ENCODE measurements at places on chromosomes 11 and 22. TPM values are rescaled to one million over a fixed set of nuclear protein-coding genes. Genes with fewer than 3 reads are reported as not detected.

GRCh38 chr11:79830446-79830845 is 389.6 kb upstream of the TENM4 start:
- no peaks in the 10 kb centered on the region for H3K27me3 ChIP-seq
- H3K36me3 ChIP-seq, result no peaks in the 10 kb centered on the region
- H3K4me3 ChIP-seq, result no peak overlapping the region
- DNase-seq, result no peak
- H3K27ac ChIP-seq, result no peak overlapping the region

The ARHGAP42 gene
- not detected for total RNA-seq

GRCh38 chr22:31241936-31242335 is 29.8 kb downstream of the LIMK2 start:
- peaks cover 4% of the 10 kb centered on the region for H3K36me3 ChIP-seq
- H3K4me3 ChIP-seq, result no peak overlapping the region
- no peaks in the 10 kb centered on the region for H3K27me3 ChIP-seq
- H3K4me1 ChIP-seq, result peaks cover 20% of the 10 kb centered on the region

The LINC01488 gene
- not detected for total RNA-seq

The SLC22A6 gene
- total RNA-seq, result not detected

DNA sequence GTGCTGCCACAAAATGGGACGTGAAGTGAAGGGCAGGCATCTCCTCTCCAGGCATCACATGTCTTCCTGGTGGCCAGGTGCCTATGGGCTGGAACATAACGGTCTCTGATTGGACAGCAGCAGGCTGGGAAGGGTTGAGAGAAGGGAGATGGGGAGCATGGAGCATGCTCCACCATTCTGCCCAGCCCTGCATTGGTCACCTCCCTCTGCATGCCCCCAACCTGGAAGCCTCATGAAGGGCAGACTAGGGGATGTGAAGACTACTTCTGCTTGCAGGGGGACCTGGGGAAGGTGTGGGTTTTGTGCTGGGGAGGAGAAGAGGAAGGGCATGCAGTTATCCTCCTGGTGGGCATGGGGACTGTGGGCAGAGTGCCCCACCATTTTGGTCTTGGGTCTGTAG is 782.2 kb downstream of the TBC1D22A start:
- no peak overlapping the region for H3K27ac ChIP-seq
- no peak overlapping the region for H3K4me3 ChIP-seq
- H3K4me1 ChIP-seq, result no peaks in the 10 kb centered on the region
- no peaks in the 10 kb centered on the region for H3K27me3 ChIP-seq

DNA sequence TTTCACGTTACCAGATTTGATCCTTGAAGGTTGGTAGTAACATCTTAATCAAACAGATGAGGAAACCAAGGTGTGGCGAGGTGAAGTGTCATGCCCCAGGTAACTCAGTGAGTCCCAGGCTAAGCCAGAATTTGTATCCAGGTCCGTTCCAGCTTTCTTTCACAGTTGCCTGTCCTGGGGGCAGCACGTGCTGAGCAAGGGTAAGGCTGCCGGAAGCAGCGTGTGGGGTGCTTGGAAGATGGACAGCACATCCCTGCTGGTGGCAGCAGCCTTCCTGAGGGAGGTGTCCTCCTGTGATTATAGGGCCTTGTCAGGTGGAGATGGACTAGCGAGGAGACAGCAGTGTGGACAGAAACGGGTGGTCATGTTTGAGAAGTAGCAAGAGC is 50.9 kb downstream of the TRIOBP start:
- H3K27ac ChIP-seq, result no peak overlapping the region
- no peaks in the 10 kb centered on the region for H3K27me3 ChIP-seq

The CHEK1 gene
- 160 TPM for total RNA-seq

The RNASEH2C gene
- total RNA-seq, result 72.5 TPM

DNA sequence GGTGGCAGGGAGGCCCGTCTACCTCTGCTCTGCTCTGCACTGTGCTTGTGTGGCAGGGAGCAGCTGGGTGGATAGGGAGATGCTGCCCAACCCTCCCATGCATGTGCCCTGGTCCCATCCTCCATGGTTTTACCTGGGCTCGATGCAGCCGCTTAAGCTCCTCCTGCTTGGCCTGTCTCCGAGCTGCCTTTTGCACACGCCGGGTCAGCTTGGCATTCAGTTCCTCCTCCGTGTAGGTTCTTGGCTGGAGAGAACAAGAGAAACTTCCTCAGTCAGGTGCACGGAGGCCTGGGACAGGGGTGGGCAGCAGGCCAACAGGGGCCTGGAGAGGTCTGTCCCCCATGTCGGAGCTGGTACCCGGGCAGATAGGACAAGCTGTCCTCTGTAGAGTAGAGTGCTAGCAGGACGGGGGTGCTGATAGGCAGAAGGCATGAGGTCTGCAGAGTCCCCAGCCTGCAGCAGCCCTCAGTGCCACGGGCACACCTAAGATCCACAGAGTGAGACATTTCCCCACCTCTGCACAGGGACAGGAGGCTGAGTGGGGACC is 36.4 kb upstream of the BID start:
- no peak overlapping the region for H3K4me3 ChIP-seq
- H3K27me3 ChIP-seq, result no peaks in the 10 kb centered on the region
- H3K36me3 ChIP-seq, result no peaks in the 10 kb centered on the region
- DNase-seq, result no peak
- no peaks in the 10 kb centered on the region for H3K4me1 ChIP-seq

- no peaks in the 10 kb centered on the region for H3K27me3 ChIP-seq
- peaks cover 32% of the 10 kb centered on the region for H3K36me3 ChIP-seq
- peaks cover 38% of the 10 kb centered on the region for H3K4me1 ChIP-seq
- H3K4me3 ChIP-seq, result no peak overlapping the region
- DNase-seq, result no peak
These were observed 31.8 kb downstream of the ARHGAP1 start for GRCh38 chr11:46668480-46669085.

GRCh38 chr11:60942219-60942618 is 9.8 kb downstream of the SLC15A3 start:
- H3K4me3 ChIP-seq, result no peak overlapping the region
- H3K36me3 ChIP-seq, result peaks cover 2% of the 10 kb centered on the region
- no peaks in the 10 kb centered on the region for H3K27me3 ChIP-seq

DNA sequence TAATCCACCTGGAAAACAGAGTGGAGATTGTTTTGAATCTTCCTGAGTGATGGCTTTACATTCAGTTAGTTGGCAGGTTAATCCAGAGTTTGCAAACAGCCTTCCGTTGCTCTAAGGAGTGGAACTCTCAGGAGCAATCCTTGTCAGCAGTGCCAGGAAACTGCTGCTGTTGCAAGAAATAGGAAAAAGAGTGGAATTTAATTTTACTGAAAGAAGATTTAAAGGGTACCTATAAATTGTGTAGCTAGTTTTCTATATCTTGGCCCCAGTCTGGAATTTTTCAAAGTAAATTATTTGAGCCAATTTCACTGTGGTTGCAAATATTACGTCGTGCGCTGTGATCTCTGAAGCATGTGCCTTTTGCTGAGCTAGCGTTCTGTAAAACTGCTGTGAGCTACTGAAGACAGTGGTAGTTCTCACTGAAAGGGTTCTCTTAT is 55.5 kb upstream of the SLC5A12 start:
- no peak overlapping the region for H3K27ac ChIP-seq
- no peaks in the 10 kb centered on the region for H3K4me1 ChIP-seq
- no peaks in the 10 kb centered on the region for H3K27me3 ChIP-seq
- no peak for DNase-seq

GRCh38 chr11:40223596-40224330 is 1235.7 kb downstream of the LRRC4C start:
- H3K36me3 ChIP-seq, result no peaks in the 10 kb centered on the region
- no peaks in the 10 kb centered on the region for H3K4me1 ChIP-seq
- no peaks in the 10 kb centered on the region for H3K27me3 ChIP-seq
- no peak overlapping the region for H3K27ac ChIP-seq

- DNase-seq, result no peak
- peak overlapping the region; percentile 76 for H3K4me3 ChIP-seq
- no peaks in the 10 kb centered on the region for H3K27me3 ChIP-seq
- H3K4me1 ChIP-seq, result peaks cover 18% of the 10 kb centered on the region
- H3K36me3 ChIP-seq, result no peaks in the 10 kb centered on the region
- H3K27ac ChIP-seq, result no peak overlapping the region
These were observed 1.7 kb downstream of the GDPD5 start for GRCh38 chr11:75523811-75524664.

DNA sequence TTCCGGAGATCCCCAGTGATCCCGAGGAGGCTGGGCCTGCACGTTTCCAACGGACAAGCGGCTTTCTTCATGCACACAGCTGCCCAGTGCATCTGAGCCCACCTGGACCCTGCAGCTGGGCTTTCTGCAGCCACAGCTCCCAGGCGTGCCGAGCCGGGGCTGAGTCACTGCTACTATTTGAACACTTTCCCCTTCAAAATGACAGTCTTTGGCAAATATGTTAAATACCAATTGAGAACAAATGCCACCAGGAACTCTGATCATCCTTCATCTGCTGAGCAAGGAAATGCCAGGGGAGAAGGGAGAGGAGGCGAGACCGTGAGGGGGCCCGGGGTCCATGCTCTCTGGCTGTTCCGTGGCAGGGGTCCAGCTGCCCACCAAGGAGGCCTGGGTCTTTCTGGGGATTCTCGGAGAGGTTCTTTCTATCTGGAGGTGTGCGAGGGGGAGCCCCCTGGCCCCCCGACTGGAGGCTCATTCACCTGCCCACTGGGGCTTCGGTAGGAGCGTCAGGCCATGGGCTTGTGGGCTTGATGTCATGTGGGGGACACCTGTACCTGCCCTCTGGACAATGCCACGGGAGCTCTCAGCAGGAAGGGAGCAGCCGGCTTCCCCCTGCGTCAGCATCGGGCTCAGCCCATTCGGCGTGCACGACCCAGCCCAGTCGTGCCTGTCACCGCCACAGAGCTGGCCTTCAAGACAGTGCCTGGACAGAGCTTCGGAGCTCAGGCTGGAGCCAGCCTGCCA is 159.6 kb downstream of the CTTN start:
- no peak overlapping the region for H3K4me3 ChIP-seq
- H3K4me1 ChIP-seq, result no peaks in the 10 kb centered on the region
- H3K36me3 ChIP-seq, result no peaks in the 10 kb centered on the region
- H3K27me3 ChIP-seq, result no peaks in the 10 kb centered on the region
- no peak for DNase-seq

The NXPE1 gene
- total RNA-seq, result not detected

DNA sequence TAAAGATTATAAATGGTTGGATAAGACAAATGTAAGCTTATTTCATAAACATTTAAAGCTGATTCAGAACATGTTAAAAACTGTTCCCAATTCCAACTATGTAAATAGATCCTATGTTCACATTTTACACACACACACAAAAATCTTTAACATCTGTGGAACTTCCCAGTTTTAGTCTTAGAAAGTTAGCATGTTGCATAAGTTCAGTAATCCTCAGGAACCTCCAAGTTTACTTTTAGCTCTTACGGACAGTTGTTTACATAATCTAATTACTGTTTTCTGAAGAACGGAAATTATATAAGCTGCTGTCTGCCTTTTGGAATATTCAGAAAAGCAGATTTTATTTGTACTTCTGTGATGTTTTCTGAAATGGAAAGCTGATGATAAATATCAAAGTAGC is 53.3 kb downstream of the PANX1 start:
- no peak overlapping the region for H3K4me3 ChIP-seq
- H3K36me3 ChIP-seq, result peaks cover 37% of the 10 kb centered on the region
- no peak overlapping the region for H3K27ac ChIP-seq
- H3K27me3 ChIP-seq, result no peaks in the 10 kb centered on the region

GRCh38 chr11:10608584-10608983 is 40.1 kb upstream of the LYVE1 start:
- DNase-seq, result no peak
- no peaks in the 10 kb centered on the region for H3K36me3 ChIP-seq
- no peak overlapping the region for H3K27ac ChIP-seq
- H3K27me3 ChIP-seq, result peaks cover 17% of the 10 kb centered on the region
- no peak overlapping the region for H3K4me3 ChIP-seq
- peaks cover 12% of the 10 kb centered on the region for H3K4me1 ChIP-seq

The TMPRSS13 gene
- 1.7 TPM for total RNA-seq

The CARD16 gene
- 11.6 TPM for total RNA-seq

DNA sequence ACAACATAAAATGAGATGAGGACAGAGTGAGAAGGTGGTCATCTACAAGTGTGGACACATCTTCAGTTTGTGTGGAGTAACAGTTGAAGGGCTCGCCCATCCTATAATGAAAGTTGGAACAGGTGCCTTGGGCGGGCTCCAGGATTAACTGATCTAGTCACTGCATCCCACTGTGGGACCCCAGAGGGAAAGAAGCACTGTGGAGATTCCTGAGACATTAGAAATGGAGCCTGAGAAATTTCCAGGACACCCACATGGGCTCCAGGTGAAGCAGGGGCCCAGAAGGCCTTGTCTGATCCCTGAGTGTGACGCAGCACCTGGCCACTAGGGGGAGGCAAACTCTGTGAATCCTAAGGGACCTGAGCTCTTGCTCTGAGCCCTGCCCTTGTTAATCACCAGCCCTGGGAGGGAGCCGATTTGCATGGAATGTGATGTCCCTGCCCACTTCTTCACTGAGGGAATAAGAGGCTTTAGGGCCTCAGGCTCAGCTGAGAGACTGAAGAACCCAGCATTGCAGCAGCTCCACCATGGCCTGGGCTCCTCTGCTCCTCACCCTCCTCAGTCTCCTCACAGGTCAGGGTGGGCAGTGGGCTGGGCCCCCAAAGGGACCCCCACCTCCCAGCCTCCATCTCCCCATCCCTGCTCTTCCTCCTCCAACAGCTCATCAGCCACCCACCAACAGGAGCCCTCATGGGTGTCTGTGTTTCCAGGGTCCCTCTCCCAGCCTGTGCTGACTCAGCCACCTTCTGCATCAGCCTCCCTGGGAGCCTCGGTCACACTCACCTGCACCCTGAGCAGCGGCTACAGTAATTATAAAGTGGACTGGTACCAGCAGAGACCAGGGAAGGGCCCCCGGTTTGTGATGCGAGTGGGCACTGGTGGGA is 98.4 kb downstream of the VPREB1 start:
- no peak overlapping the region for H3K27ac ChIP-seq
- H3K4me1 ChIP-seq, result no peaks in the 10 kb centered on the region
- no peak overlapping the region for H3K4me3 ChIP-seq
- peak; percentile 82 for DNase-seq

The SLC37A2 gene
- total RNA-seq, result 0.76 TPM

DNA sequence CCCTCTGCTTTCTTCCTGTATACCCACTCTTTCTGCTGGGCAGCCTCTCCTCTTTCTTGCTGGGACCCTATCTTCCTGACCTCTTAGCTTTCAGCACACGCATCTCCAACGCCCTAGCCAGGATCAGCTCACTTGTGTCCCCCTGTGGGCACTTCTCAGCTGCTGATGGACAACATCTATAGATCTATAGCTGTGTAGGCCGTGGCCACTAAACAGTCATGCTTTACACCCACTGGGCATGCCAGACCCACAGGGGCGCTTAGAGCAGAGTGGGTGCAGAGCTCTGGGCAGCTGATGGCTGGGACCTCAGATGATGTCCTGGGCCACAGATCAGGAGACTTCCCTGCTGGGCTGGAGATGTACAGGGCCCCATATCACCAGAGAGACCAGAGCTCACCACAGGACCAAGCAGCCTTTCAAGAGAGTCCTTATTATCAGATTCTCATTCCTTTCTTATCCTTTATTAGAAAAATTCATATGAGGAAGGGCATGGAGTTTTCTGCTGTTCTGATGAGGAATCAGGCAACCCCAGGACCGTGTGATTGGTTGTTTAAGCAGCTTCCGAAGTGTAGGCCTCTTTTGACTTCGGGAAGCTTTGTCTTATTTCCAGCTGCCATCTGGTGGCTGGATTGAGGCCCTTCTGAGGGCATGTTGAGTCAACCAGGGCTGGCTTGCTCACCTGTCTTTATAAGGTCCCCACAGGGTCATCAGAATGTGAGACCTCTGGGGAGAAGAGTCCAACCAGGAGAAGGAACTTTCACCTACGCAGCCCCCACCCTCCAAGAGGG is 60.5 kb downstream of the OSBP2 start:
- no peak overlapping the region for H3K27ac ChIP-seq
- peak; percentile 78 for DNase-seq
- no peak overlapping the region for H3K4me3 ChIP-seq
- H3K36me3 ChIP-seq, result no peaks in the 10 kb centered on the region

GRCh38 chr22:30362651-30363281 is 6.0 kb downstream of the CCDC157 start:
- H3K4me3 ChIP-seq, result no peak overlapping the region
- no peak for DNase-seq
- no peaks in the 10 kb centered on the region for H3K27me3 ChIP-seq
- H3K36me3 ChIP-seq, result no peaks in the 10 kb centered on the region

Measured in activated CD4-positive, alpha-beta T cell treated with anti-CD3 and anti-CD28 coated beads for 36 hours (primary cell).